T-helper 1 cell (primary cell): ENCODE measurements at places on chromosomes 11 and 22.

GRCh38 chr11:6498121-6498520, 1.0 kb downstream of the DNHD1 start:
- DNase-seq, result no peak

GRCh38 chr22:20644071-20644642, 129.8 kb upstream of the SERPIND1 start:
- DNase-seq, result no peak

DNA sequence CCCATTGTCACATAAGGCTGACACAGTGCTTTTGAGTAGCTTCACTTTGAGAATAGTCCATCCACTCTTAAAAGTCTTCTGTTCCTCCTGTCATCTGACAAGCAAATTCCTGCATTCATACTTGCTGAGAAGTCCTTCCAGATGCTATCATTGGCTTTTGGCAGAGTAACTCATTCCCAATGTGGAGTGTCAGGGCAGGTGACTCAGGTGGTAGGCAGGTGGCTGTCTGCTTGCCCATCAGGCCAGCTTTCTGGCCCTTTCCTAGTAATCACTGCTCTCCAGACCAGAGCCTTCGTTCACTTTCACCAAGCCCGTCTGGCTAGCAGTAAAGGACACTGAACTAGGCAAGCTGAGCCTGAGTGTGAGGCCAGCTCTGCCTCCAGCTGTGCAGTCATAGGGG, 162.5 kb upstream of the CCDC90B start:
- no peak for DNase-seq

DNA sequence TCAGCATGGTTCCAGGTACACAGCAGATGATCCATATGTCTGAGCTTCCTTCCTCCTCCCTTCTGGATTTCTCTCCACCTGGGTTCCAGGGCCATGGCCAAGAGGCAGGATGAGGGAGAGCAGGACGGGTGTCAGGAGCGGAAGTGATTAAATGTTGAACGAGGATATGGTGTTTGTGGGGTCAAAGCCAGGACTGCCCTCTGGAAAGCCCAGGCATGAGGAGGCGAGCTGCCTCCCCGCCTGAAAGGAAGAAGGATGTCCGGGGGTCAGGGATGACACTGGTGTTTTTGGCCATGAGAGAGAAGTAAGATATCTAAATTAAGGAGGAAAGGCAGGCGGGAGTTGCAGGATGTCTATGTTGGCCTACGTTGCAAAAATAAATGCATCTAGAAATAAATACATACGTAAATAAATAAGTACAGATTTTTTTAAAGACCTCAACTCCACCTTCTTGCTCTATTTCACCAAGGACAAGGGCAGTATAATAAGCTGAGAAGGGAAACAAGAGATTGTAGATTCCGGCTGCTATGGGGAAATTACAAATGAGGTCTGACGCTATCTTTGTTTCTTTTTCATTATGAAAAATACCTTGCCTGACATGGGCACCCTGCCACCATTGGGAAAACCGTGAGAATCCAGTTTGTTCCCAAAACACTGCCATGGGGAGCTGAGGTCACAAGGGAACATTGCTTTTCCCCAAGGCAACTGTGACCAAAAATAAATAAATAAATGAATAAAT, 27.6 kb upstream of the LIPT2 start:
- no peak for DNase-seq
